ENCODE measurements at places on chromosomes 7 and 10. TPM values are rescaled to one million over a fixed set of nuclear protein-coding genes. Genes with fewer than 3 reads are reported as not detected.

GRCh38 chr7:97307521-97308108 lies 190.1 kb downstream of the SDHAF3 start:
- H3K4me1 ChIP-seq = no peaks in the 10 kb centered on the region
- no peak for DNase-seq
- H3K27ac ChIP-seq = no peak overlapping the region
- H3K27me3 ChIP-seq = peaks cover 5% of the 10 kb centered on the region
- H3K36me3 ChIP-seq = no peaks in the 10 kb centered on the region
- H3K4me3 ChIP-seq = no peak overlapping the region

DNA sequence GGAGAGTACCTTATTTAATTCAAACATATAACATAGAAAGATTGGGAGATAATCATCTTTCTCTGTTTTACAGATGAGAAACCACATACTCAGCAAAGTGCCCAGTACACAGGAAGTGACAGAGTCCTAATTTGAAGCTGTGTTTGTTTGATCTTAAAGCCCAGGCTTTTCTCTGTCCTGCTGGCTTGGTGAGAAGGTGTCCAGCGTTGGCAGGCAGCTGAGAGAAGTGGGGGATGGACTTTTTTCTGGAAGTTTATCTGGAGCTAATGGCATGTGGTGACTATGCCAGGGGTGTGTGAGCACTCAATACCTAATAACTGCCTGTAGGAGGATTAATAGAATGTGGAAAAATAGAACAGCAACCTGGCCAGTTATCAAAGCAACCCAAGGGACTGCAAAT lies 60.8 kb downstream of the NPSR1 start:
- no peaks in the 10 kb centered on the region for H3K27me3 ChIP-seq
- no peak for DNase-seq
- H3K4me3 ChIP-seq = no peak overlapping the region

- H3K36me3 ChIP-seq = peaks cover 3% of the 10 kb centered on the region
- DNase-seq = no peak
- no peaks in the 10 kb centered on the region for H3K4me1 ChIP-seq
- no peaks in the 10 kb centered on the region for H3K27me3 ChIP-seq
- H3K27ac ChIP-seq = no peak overlapping the region
- no peak overlapping the region for H3K4me3 ChIP-seq
Observed at GRCh38 chr10:70648427-70648826, 23.9 kb upstream of the ADAMTS14 start.

GRCh38 chr7:93046641-93047040 lies 71.1 kb downstream of the SAMD9 start:
- peaks cover 5% of the 10 kb centered on the region for H3K27me3 ChIP-seq
- no peak overlapping the region for H3K4me3 ChIP-seq
- H3K27ac ChIP-seq = no peak overlapping the region
- H3K36me3 ChIP-seq = no peaks in the 10 kb centered on the region

GRCh38 chr10:96703358-96703757 lies 17.0 kb downstream of the PIK3AP1 start:
- no peak overlapping the region for H3K27ac ChIP-seq
- DNase-seq = no peak
- no peaks in the 10 kb centered on the region for H3K27me3 ChIP-seq
- H3K4me1 ChIP-seq = peaks cover 2% of the 10 kb centered on the region

DNA sequence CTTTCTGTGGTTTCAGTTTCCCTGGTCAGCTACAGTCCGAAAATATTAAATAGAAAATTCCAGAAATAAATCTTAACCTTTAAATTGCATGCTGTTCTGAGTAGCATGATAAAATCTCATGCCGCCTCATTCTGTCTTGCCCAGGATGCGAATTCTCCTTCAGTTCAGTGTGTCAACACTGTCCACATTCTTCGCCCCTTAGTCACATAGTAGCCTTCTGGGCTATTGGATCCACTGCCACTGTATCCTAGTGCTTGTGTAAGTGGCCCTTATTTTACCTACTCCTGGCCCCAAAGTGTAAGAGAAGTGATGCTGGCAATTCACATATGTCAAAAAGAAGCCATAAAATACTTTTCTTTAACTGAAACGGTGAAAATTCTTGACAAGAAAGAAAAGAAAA lies 129.6 kb downstream of the ZWINT start:
- no peaks in the 10 kb centered on the region for H3K36me3 ChIP-seq
- no peak overlapping the region for H3K27ac ChIP-seq
- H3K4me3 ChIP-seq = no peak overlapping the region
- no peak for DNase-seq

DNA sequence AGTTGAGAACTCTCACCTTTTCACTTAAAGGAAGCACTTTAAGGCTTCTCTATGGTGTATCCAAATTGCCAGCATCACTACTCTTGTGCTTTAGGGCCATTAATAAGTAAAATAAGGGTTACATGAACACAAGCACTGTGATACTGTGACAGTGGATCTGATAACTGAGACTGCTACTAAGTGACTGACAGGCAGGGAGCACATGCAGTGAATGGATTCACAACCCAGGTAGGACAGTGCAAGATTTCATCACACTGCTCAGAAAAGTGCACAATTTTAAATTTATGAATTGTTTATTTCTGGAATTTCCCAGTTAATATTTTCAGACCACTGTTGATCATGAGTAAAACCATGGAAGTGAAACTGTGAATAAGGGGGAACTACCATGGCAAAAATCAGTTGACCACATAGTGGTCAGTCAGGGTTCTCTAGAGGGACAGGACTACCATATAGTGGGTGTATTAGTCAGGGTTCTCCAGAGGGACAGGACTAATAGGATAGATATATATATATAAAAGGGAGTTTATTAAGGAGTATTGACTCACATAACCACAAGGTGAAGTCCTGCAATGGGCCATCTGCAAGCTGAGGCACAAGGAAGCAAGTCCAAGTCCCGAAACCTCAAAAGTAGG lies 20.9 kb upstream of the CYP51A1 start:
- no peak for DNase-seq
- H3K4me1 ChIP-seq = no peaks in the 10 kb centered on the region
- H3K27me3 ChIP-seq = no peaks in the 10 kb centered on the region

LAMB1 gene
- total RNA-seq = not detected

GRCh38 chr10:9291081-9291480 lies 1236.6 kb downstream of the GATA3 start:
- H3K27me3 ChIP-seq = peaks cover 10% of the 10 kb centered on the region
- H3K36me3 ChIP-seq = no peaks in the 10 kb centered on the region
- H3K27ac ChIP-seq = no peak overlapping the region
- no peak for DNase-seq

GRCh38 chr7:121544726-121545125 lies 148.6 kb upstream of the FAM3C start:
- no peaks in the 10 kb centered on the region for H3K27me3 ChIP-seq
- DNase-seq = peak; percentile 12
- H3K36me3 ChIP-seq = no peaks in the 10 kb centered on the region
- H3K4me1 ChIP-seq = peaks cover 33% of the 10 kb centered on the region
- peak overlapping the region; percentile 72 for H3K27ac ChIP-seq

DNA sequence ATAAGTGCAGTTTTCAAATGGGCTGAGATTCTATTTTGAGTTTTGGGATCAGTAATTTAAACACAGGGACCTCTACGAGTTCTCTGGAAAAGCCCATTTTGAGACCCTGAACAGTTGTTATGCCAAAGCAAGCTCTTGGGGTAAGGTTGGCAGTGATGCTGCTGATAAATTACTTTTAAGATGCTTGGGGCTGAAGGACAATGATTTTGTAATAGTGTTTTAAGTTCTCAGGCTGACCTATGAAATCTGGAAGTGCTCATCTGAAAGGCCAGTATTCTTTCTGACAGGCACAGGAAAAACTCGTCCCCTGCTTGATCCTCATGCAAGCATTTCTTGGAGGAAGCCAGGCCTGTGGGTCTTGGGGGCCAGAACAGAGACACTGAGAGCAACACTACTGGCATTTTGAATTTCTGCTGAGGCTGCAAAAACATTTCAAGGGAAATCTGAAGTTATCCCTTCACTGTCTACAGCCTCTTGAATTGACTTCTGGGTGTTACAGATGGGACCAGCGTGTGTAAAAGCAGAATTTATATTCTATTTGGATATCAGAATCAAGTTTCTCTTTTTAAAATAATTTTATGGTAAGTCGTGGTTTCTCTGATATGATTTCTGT lies 79.7 kb downstream of the AUTS2 start:
- no peak overlapping the region for H3K4me3 ChIP-seq
- H3K27me3 ChIP-seq = no peaks in the 10 kb centered on the region
- H3K36me3 ChIP-seq = no peaks in the 10 kb centered on the region
- no peaks in the 10 kb centered on the region for H3K4me1 ChIP-seq
- no peak for DNase-seq

GRCh38 chr7:67913604-67914003 lies 917.0 kb downstream of the TYW1 start:
- no peak overlapping the region for H3K4me3 ChIP-seq
- no peak for DNase-seq
- H3K27ac ChIP-seq = no peak overlapping the region
- no peaks in the 10 kb centered on the region for H3K36me3 ChIP-seq
- H3K27me3 ChIP-seq = no peaks in the 10 kb centered on the region

DNA sequence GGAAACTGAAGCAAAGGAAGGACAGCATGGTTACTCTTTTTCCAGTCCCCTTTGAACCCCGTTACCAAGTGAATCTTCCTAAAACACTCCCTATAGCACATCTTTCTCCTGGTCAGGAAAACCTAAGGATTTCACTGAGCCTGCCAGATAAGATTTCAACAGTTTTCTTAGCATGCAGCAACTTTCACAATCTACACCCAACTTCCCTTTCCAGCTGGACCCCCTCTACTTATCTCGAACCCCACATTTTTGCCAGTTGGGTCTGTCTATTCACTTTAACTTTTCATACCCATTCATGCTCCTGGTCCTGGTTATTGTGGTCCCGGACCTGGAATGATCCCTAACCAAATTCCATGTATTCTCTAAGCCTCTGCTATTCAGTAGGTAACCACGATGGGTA lies 14.9 kb upstream of the CPVL start:
- H3K27me3 ChIP-seq = peaks cover 18% of the 10 kb centered on the region
- H3K4me3 ChIP-seq = no peak overlapping the region
- DNase-seq = no peak
- H3K36me3 ChIP-seq = no peaks in the 10 kb centered on the region

GRCh38 chr7:22909917-22910316 lies 87.3 kb upstream of the TOMM7 start:
- peaks cover 4% of the 10 kb centered on the region for H3K36me3 ChIP-seq
- no peaks in the 10 kb centered on the region for H3K4me1 ChIP-seq
- H3K27ac ChIP-seq = no peak overlapping the region
- peaks cover 2% of the 10 kb centered on the region for H3K27me3 ChIP-seq
- DNase-seq = no peak

GRCh38 chr10:6039711-6040110 lies 22.5 kb downstream of the IL2RA start:
- H3K27ac ChIP-seq = peak overlapping the region; percentile 18
- no peak overlapping the region for H3K4me3 ChIP-seq
- DNase-seq = peak; percentile 3
- peaks cover 84% of the 10 kb centered on the region for H3K4me1 ChIP-seq
- H3K27me3 ChIP-seq = no peaks in the 10 kb centered on the region

ABCC2 gene
- 0.64 TPM for total RNA-seq

MUC3A gene
- not detected for total RNA-seq

DNA sequence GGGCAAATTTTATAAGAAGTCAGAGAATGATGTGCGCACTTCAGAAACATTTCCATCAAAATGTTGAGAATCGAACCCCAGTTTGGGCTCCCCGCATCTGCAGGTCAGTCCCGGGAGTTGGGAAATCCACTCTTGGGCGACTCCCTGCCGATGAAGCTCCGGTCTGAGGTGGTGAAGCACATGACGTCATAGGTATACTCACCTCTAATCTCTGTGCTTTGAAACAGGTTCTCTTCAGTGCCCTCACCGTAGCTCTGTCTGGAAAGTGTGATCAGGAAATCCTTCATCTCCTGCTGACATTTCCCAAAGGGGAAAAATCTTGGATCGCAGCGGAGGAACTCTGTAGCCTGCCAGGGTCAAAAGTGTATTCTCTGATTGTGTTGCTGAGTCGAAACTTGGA lies 138.5 kb downstream of the ABCA13 start:
- peaks cover 3% of the 10 kb centered on the region for H3K27me3 ChIP-seq
- H3K4me3 ChIP-seq = no peak overlapping the region
- no peak for DNase-seq
- no peak overlapping the region for H3K27ac ChIP-seq

DNA sequence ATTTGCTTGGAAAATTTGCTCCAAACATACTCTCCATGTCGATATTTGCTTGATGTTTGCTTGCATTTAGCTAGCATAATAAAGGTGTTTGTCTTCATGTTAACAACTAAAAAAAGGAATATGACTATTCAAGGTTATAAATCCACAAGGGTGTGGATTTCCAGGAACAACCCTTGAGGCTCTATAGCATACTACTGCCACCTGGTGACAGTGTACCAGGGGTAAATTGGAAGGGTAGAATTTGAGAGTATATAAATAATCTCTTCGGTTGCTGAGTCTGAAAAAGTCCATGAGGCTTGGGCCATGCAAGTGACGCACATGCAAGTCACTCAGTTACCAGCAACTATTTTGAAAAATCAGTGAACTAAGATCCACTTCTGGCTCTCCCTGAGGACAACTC lies 68.4 kb downstream of the SLIT1 start:
- H3K27ac ChIP-seq = no peak overlapping the region
- H3K27me3 ChIP-seq = peaks cover 2% of the 10 kb centered on the region
- DNase-seq = no peak
- no peaks in the 10 kb centered on the region for H3K4me1 ChIP-seq

- no peaks in the 10 kb centered on the region for H3K4me1 ChIP-seq
- no peaks in the 10 kb centered on the region for H3K36me3 ChIP-seq
- no peaks in the 10 kb centered on the region for H3K27me3 ChIP-seq
- no peak for DNase-seq
Observed at GRCh38 chr10:86106616-86107015, 260.0 kb downstream of the GRID1 start.

- DNase-seq = no peak
- no peak overlapping the region for H3K27ac ChIP-seq
- H3K4me1 ChIP-seq = peaks cover 8% of the 10 kb centered on the region
Observed at GRCh38 chr10:16761300-16761699, 55.9 kb downstream of the RSU1 start.

OR2A1 gene
- total RNA-seq = not detected

DNA sequence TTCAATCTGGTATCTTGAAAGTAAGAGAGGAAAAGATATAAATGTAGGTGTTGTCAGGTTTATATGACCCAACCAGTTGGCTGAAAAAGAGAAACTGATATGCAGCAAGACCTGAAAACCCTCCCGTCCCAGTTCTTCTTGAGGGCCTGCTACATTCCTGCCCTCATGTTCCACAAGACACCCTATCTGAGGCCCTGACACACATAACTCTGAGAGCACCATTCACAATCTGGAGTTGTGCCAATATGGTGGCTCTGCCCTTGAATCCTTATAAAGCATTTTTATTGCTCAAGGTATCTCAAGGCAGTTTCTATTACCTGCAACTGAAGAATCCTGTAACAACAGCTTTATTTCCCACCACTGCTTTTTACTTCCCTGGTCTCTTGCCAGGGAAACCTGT lies 17.0 kb downstream of the XPNPEP1 start:
- H3K27ac ChIP-seq = no peak overlapping the region
- no peak for DNase-seq
- no peak overlapping the region for H3K4me3 ChIP-seq
- peaks cover 46% of the 10 kb centered on the region for H3K4me1 ChIP-seq

GRCh38 chr10:43754569-43755260 lies 106.0 kb upstream of the ZNF32 start:
- no peaks in the 10 kb centered on the region for H3K27me3 ChIP-seq
- DNase-seq = no peak
- no peaks in the 10 kb centered on the region for H3K4me1 ChIP-seq
- H3K27ac ChIP-seq = no peak overlapping the region

TNKS2 gene
- 40.0 TPM for total RNA-seq

CNPY4 gene
- total RNA-seq = 8.7 TPM

Measured in activated naive CD4-positive, alpha-beta T cell treated with anti-CD3 and anti-CD28 coated beads for 36 hours (primary cell).